Frontal cortex (tissue), 4 donors: ENCODE measurements at places on chromosomes 7 and 10. TPM values are rescaled to one million over a fixed set of nuclear protein-coding genes. Genes with fewer than 3 reads are reported as not detected.

The HTRA1 gene
- 41.2 TPM for total RNA-seq

The NODAL gene
- total RNA-seq, result 2.0 TPM

The PRSS37 gene
- not detected for total RNA-seq

The CYP3A5 gene
- total RNA-seq, result 1.6 TPM

The CCDC172 gene
- not detected for total RNA-seq

DNA sequence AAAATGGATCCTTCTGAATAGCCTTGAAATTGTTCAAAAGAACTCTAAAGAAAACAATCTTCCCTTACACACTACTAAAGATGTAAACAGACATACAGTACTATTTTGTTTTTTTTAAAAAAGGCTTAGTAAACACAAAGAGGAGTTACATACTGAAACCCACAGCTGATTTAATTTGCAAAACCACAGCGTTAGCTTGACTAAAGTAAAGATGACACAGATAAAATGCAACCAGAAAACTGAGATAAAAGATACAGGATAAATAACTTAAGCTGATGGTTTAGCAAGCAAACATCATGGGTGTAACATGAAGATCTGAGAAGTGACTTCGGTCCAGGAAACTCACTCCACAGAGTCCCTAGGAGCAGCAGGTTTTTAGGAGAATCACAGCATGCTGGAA is 21.8 kb downstream of the PRKCQ start:
- DNase-seq, result no peak

DNA sequence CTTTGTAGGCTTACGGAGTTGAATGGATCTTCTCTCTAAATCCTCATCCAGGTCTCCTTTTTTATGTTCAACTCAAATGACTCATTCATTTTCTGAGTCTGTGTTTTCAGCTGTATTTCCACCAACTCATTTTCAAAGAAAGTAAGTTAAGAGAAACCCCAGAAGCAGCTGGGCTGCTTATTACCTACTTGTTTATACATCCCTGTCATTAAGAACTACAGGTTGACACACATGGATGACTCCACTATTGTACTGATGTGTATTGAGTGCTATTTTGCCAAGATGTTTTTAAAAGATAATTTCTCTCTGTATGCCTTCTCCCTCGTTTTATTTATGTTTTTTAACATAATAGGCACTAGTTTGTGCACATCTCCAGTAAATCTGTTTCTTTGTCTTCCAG is 41.9 kb downstream of the DGKI start:
- no peak for DNase-seq

DNA sequence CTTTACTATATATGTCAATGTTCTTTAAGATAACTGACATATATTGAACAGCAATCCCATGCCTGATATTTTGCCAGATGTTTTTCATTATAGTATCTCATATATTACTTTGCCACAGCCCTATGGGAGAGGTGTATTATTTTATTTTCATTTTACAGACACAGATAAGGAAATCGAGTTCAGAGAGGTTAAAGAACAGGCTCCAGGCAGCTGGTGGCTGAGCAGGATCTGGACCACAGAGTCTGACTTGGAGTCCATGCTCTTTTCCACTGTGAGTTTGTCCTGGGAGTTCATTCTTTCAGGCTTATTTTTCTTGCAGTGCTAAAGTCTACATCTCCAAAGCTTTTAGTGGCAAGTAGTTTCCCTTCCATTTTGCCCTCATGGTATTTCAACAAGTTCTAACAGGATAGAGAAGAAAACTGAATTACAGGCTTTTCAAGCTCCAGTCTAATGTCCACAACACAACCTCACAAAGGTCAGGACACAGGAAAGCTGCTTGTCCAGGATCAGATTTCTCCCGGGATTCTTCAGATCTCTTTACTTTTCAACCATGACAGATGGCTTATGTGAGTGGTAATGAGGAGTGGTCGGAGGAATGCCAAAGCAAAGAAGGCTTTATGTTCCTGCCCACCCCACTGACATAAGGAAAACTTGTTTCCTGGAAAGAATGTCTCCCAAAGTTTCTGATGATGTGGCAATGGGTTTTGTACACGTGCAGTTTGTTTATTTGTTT is 13.1 kb upstream of the SLC35B4 start:
- DNase-seq, result no peak

GRCh38 chr7:44491229-44491628 is 771 bp upstream of the NUDCD3 start:
- DNase-seq, result no peak

DNA sequence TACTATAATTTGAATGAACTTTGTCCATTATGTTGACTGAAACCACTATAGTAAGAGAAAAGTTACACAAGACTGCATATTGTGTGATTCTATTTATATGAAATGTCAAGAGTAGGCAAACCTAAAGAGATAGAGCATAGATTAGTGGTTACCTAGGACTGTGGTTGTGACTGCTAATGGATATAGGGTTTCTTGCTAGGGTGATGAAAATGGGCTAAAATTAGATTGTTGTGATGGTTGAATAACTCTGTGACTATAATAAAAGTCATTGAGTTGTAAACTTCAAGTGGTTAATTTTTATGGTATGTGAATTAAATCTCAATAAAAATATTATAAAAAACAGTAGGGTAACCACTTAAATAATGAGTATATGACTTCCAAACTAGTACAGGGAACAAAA is 142.9 kb upstream of the AHR start:
- DNase-seq, result no peak

- DNase-seq, result no peak
Measured at GRCh38 chr10:102677331-102678067, 33.2 kb downstream of the TRIM8 start.

GRCh38 chr10:21737106-21737505 is 203.1 kb downstream of the MLLT10 start:
- no peak for DNase-seq

DNA sequence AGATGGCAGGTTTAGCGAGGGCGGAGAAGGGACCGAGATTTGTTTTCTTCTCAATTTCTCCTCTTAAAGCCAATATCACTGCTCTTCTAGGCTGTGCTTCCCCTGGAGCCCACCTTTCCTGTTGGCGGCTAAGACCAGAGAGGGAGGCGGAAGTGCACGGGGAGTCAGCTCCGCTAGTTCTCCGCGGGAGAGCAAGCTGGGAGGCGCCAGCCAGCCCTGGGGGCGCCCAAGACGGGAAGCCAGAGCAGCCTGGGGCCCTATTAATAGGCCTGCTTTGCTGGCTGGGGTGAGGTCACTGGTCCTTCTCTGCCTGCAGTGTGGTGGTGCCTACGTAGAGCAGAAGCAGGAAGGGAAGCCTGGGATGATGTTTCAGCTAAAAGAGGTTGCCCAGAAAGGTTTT is 61.6 kb downstream of the LSM5 start:
- DNase-seq, result no peak

DNA sequence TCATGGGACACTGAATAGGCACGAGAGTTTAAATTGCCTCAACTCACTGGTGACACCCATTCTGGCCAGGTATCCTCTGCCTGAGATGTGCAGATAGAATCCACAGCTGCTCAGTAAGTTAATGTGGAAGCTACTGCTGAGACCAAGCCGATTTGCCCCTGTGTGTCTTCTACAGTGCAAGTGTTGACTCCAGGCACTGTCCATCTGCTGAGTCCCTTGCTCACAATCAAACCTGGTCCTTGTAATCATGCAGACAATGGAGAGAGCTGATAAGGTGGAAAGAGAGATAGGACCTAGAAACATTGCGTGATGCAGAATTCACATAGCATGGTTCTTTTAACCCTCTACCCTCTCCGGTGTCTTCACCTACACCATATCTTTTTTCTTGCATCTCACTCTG is 101.4 kb downstream of the ITGB8 start:
- no peak for DNase-seq

DNA sequence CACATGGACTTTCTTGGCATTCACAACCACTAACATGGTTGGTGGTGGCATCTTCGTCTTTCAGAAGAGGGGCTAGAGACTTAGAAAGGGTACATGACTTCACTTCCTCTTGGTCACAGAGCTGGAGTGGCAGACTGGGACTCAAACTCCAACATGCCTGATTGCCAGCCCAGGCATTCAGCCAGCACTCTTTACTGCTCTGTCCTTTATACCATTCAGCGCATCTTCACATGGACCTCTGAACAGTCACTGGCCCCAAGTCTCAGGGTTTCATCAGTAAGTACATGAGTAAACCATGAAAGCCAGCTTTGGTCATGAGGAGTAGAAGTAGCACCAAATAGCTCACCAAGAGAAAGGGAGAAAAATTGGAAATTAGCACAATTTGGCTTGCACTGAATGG is 148.4 kb upstream of the KLF14 start:
- no peak for DNase-seq

- DNase-seq, result no peak
Measured at GRCh38 chr10:130234171-130234965, 98.2 kb downstream of the GLRX3 start.

DNA sequence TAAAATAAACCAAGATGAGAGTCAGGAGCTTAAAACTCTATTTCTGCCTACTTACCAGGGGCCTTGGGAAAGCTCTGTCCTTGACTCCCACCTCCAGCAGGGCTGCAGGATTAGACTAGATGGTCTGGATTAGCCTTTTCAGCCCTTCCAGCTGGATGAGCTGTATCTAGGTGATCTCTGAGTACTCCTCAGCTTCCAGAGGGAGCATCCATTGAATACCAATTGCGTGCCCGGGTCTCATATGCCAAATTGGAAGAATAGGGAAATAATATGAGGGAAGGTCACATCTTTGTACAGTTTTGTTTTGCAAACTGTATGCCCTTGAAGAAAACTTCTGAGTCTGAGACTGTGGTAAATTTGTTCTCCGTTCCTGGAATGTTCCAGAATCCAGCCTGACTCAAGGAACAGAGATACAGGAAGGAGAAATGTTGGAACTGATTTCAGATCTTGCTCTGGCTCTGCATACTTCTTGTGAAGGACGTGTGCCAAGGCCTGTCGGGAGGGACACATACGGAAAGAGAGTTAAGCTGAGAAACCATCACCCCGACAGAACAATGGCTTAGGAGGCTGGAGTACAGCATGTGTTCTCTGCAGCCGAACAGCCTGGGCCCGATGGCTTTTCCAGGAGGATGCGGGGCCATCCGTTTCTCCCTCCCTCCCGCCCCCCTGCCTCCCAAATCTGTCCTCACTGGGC is 44.9 kb downstream of the MINDY4 start:
- no peak for DNase-seq

DNA sequence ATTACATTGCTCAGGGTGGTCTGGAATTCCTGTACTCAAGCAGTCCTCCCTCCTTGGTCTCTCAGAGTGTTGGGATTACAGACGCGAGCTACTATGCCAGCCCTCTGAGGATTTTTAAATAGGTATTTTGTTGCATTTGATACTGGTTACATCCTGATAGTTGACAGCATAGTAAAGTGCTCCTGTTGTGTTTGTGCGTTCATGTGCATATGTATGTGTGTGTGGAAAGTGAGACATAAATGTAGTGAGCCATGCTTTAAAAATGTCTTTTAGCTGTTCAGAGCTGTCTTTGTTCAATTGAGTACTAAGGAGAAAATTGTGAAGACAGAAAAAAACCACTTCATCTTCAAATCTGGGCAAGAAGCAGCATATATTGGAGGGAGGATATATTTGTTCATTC is 27.8 kb downstream of the ZNRF2 start:
- no peak for DNase-seq

- no peak for DNase-seq
Measured at GRCh38 chr7:55550010-55550663, 22.2 kb downstream of the VOPP1 start.

- no peak for DNase-seq
Measured at GRCh38 chr7:14495633-14496032, 406.9 kb downstream of the DGKB start.

DNA sequence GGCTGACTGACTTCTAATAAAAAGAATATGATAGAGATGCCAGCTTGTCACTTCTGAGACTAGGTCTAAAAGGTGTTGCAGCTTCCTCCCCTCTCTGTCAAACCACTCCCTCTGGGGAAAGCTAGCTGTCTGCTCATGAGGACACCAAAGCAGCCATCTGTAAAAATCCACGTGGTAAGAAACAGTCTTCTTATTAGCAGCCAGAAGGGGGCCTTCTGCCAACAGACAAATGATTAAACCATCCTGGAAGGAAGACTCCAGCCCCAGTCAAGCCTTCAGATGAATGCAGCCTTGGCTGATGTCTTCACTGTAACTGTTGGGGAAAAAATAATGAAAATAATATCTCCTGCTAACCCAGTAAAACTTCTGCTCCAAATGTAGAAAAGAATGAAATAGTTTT is 41.9 kb upstream of the DAGLB start:
- DNase-seq, result no peak

- no peak for DNase-seq
Measured at GRCh38 chr10:59075576-59075975, 100.9 kb upstream of the PHYHIPL start.

DNA sequence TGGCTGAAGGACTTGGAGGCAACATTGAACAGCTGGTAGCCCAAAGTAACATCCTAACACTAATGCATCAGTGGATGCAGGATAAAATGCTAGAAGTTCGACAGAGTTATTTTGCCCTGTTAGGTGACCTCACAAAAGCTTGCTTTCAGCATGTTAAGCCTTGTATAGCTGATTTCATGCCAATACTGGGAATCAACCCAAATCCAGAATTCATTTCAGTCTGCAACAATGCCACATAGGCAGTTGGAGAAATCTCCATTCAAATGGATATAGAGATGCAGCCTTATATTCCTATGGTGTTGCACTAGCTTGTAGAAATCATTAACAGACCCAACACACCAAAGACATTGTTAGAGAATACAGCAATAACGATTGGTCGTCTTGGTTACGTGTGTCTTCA is 62.9 kb downstream of the CCSER2 start:
- no peak for DNase-seq

- no peak for DNase-seq
Measured at GRCh38 chr10:130363051-130363450, 226.9 kb downstream of the GLRX3 start.
